ENCODE measurements at places on chromosomes 6 and 20. TPM values are rescaled to one million over a fixed set of nuclear protein-coding genes. Genes with fewer than 3 reads are reported as not detected.

- no peak for DNase-seq
Observed at GRCh38 chr6:62174548-62174947, 111.5 kb downstream of the KHDRBS2 start.

DNA sequence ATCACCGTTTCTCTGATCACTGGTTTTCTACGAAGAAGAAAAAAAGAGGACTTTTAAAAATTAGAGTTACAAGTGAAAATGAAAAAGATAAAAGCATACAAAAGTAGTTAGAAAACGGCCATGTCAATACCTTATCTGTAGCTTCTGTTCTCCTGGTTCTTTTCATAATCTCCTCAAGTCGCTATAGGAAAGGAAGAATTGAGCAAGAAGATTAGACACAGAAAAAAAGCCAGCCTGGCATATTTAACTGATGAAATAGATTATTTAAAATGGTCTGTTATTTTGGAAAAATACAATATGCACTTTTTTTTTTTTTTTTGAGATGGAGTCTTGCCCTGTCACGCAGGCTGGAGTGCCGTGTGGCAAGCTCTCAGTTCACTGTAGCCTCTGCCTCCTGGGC lies 70.2 kb upstream of the BCLAF1 start:
- DNase-seq = no peak

GRCh38 chr20:50133474-50134217 lies 19.9 kb downstream of the PEDS1 start:
- DNase-seq = no peak

DNA sequence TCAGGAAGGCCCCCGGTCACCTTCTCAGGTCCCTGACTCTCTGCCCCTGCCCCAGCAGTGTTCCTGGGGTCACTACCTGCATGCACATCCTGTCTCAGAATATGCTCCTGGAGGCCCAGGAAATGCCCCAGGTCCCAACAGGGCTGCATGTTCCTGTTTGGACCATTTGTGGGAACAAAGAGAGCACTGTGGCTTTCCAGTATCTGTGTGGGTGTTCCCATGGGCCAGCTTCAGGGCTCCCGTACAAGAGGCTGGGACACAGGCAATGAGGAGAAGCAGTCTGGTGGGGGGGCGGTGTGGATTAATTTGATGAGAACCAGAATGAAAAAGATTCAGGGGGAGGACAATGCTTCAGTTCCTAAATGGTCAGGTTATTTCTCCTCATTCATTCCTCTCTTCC lies 61.5 kb upstream of the GGTLC1 start:
- no peak for DNase-seq

DNA sequence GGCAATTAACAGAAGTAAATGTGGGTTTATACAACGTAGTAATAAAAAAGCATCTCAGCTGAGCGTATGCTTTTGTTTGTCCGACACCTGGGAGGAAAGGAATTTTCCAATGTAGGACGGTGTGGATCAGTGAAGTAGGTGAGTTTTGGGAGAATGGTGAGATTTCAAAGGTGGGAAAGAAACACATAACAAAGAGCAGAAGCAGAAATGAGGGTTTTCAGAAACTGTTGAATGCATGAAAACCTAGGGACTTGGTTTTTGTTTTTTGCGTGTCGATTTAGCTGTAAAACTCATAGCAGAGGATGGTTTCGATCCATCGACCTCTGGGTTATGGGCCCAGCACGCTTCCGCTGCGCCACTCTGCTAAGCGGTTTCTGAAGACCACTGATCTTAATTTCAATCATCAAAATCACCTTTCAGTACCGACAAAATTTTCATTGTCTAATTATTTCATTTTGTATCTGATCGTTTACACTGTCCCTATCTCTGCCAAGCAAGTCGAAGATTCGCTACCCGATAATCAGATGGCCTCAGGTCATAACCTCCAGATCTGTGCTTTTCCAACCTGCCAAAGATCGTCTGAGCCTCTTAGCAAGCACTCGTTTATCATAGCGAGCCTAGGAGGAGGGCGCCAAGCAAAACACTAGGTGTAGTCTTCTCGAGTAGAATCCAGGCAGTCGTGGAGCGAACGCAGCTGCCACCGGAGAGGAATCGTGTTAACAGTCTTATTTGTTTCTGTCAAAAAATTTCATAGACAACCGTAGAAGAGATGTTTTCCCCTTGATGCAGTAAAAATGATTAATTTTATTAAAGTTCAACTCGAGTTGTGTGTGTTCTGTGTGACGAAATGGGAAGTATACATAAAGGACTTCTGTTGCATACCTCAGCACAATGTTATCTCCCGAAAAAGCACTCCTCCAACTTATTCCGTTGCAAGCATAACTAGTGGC lies 20.9 kb upstream of the POM121L2 start:
- DNase-seq = no peak

The CYP39A1 gene
- 8.6 TPM for polyA plus RNA-seq

- peak; percentile 54 for DNase-seq
Observed at GRCh38 chr6:47631269-47631772, 67.1 kb upstream of the ADGRF4 start.

DNA sequence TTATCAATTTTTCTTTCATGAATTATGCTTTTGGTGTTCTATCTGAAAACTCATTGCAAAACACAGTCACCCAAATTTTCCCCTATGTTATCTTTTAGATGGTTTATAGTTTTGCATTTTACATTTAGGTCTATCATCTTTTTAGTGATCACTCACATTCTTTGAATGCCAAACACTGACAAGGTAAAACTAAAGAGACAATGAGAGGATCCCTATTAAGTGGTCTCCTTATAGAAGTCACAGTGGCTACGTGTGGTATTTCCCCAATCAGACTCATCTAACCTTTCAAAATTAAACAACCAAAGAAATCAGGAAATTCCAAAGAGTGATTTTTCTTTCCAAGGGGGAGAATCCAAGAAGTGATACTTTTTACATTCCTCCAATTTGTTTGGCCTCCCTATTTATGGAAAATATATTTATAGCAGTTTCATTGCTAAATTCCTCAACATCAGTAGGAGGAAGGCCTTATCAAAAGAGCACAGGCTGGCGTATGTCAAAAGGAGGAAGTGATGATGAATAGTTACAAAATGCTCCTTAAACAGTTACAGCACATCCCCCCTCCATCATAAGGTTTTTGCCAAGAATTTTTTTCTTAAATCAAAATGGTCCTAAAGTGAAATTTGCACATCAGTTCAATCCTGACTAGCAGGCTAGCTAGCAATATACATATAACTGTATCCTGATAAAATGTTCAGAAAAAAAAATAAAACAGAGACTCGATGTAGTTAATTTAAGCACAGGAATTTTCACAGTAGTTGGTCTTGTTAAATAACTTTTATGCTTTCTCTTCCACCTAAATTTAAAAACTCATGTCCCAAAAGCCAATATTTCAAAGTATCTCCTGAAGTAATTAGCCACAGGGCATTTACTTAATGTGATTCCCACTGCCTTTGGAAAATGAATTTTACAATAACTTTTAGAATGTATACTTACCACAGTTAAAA lies 76.2 kb upstream of the IPCEF1 start:
- no peak for DNase-seq

The TRERF1 gene
- 16.4 TPM for polyA plus RNA-seq

- no peak for DNase-seq
Observed at GRCh38 chr6:53615633-53616449, 49.7 kb downstream of the KLHL31 start.

DNA sequence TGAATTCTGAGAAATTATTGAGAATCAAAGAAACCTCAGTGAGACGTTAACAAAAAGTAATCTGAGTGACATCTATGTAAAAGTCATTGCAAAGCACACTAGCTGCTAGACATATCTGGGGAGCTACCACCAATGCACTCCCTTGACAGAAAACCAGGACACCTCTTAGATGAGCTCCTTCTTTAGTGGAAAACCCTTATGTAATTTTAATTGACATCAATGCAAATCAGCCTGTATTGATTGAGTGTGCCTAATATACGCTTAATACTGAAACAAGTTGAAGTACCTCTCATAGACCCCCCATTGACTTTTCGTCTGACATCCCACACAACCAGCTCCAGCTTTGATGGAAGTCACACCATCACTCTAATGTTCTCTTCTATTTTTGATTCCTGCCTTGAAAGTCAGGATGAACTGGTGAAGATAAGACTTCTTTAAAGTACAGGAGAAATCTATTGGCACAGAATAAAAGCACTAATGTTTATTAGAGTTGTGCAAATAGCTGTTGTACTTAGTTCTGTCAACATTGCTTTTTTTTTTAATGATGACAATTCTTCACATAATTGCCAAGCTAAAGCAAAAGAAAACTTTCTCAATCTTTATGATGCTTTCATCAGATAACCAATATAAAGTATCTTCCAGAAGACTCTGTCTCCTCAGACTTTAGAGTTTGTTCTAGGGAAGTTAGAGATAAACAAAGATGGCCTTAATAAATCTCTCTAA lies 98.0 kb upstream of the FAM8A1 start:
- DNase-seq = no peak

The SIRPB1 gene
- polyA plus RNA-seq = 0.56 TPM

DNA sequence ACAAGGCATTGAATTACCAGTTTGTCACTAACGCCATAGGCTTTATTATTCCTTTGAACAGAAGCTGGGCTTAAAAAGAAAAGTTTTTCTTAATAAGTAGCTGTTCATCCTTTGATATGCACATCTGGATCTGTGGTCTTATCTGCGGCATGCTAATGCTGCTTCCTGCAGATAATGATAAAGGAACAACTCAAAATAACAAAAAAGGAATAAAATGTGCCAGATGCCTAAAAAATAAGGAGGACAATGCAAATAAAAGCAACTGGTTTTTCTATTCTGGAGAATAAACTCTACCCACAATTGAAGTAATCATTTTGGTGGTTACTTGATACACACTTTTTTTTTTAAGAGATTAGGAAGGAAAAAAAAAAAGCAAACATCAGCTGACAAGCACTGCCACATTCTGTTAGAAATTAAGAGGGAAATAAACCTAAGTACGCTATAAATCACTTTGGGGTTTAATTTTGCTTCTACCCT lies 156.8 kb upstream of the SALL4 start:
- no peak for DNase-seq

DNA sequence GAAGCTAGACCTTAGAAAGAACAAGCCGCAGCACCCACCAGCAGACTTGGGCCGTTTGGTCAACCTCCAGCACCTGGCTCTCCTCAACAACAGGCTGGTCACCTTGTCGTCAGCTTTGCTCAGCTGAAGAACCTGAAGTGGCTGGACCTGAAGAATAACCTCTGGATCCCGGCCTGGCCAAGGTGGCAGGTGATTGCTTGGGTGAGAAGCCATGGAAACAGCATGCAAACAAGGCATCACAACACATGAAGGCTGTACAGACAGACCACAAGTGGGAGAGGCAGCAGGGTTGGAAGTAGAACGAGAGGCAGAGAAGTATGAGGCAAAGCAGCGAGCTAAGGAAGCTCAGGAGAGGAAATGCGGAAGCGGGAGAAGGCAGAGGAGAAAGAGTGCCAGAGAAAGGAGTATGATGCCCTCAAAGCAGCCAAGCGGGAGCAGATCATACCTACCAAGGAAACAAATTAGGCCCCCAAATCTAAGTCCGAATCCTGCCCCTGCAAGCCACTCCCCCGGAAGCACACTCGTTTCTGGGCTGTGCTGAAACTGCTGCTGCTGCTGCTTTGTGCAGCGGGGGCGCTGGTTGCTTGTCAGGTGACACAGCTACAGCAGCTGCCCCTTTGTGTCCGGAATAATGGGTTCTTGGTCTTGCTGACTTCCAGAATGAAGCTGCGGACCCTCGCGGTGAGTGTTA lies 121.6 kb upstream of the LGSN start:
- no peak for DNase-seq

GRCh38 chr20:58010186-58010585 lies 218.3 kb downstream of the ANKRD60 start:
- DNase-seq = no peak

The ALDH5A1 gene
- 30.6 TPM for polyA plus RNA-seq

The OLIG3 gene
- polyA plus RNA-seq = not detected

The AFG1L gene
- polyA plus RNA-seq = 8.8 TPM

- no peak for DNase-seq
Observed at GRCh38 chr20:35575958-35576357, 34.1 kb downstream of the ERGIC3 start.

DNA sequence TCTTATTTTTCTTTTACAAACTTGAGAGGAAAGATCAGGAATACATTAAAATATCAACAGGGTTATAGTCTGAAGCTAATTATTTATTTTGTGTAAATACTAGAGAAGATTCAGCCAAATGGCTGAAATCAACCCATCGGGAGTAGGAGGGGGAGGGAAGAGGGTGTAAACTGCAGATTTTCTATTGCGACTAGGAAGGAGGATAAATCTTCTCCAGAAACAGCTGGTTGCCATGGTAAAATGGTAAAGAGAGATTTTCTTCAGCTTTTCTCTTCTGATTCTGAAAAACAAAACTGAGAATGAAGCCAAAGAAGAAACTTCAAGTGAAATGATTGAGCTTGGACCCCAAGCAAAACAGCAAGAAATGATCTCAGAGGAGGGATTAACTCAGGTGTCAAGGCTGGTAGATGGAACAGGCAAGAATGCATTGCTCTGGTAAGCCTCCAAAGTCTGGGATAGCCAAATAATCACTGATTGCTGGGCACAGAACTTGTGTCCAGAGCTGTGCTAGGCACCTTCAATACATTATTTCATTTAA lies 193.5 kb upstream of the SPTLC3 start:
- DNase-seq = no peak

- no peak for DNase-seq
Observed at GRCh38 chr6:36752187-36752885, 54.7 kb downstream of the RAB44 start.

The SCRT2 gene
- polyA plus RNA-seq = 0.05 TPM

DNA sequence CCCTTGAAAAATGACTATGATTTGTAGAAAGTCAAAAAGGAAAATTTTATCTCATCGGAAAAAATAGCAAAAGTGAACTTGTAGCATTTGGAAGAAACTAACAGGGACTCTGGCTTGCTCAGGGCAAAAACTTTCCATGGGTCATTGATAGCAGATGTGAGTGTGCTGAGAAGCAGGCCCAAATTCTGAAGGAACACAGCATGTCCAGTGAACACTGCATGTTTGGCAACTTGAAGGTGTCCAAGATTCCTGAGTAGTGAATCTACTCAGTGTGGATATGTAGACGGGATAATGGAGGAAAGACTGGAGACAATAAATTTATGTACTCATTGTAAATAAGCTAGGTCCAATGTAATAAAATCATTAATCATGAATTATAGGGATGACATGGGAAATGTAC lies 8.2 kb downstream of the SLC17A2 start:
- no peak for DNase-seq

DNA sequence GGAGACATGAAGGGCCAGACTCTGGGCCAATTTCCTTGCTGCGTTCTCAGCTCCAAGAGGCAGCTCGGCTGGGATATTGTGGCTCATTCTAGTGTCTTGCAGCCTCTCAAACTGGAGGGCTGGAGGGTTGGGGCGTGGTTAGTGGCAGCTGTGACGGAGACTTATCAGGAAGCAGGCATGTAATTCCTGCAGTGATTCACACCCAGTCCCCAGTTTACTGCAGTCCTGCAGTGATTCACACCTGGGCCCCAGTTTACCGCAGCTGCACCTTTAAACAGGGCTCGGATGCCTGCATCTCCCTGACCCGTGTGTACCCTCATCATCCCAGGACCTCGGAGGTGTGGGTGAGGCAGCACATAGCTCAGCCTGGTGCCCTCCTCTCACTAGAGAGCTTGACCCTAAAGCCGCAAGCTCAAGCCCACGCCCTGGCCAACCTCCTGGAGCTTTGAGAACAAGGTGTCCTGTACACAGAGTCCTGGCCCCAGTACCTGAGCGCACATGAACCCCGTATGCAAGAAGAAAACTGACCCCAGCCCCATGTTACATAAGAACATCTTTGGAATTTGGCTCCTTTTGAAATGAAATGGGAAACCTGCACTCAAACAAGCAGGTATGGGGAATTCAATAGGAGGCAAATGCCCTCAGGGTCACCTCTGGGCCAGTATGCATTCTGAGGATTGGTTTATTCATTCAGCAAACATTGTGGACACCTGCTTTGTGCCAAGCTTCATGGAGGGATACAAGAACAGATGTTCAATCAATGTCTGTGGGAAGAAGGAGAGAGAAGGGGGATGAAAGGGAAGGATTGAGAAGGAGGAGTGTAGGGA lies 55.3 kb upstream of the FAM83D start:
- DNase-seq = no peak

All from renal cortex interstitium (tissue), 15 donors.